ENCODE measurements at places on chromosomes 5 and 9.

- no peak for DNase-seq
Measured at GRCh38 chr5:172802567-172803176, 31.4 kb upstream of the ERGIC1 start.

- peak; percentile 63 for DNase-seq
Measured at GRCh38 chr5:177494346-177495195, 2.8 kb downstream of the PDLIM7 start.

- DNase-seq = no peak
Measured at GRCh38 chr9:70569070-70569772, 154.8 kb upstream of the KLF9 start.

DNA sequence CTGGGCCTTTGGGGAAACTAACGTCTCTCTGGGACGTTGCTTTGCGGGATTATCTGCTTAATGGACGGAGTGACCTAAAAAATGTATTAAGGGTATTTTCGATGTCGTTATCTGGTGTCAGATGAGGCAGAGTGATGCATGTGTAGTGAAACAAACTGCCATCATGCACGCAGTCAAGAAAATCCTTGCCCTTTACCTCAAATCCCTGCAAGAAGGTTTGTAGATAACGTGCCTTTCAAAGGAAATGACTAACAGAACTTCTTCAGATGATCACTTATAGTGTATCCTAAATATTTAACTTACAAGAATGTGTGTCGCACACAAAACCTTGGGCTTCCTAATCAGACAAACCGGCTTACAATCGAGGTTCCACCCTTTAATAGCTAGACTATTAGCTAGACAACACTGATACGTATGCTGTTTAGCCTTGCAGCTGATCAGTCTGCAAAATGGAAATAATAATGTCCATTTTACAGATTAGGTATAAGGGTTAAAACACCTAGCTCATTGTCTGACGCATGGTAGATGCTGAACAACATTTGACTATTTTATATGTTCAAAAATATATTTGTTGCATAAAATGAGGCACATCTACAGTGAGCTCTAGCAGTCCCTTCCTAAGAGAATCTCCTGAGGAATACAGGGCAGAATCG, 541 bp upstream of the TBCA start:
- DNase-seq = no peak

- DNase-seq = no peak
Measured at GRCh38 chr9:109856785-109857184, 76.8 kb downstream of the PALM2AKAP2 start.

GRCh38 chr9:83521011-83521410, 17.2 kb downstream of the FRMD3 start:
- DNase-seq = no peak

GRCh38 chr5:134175921-134176510, 734 bp downstream of the SKP1 start:
- DNase-seq = peak; percentile 42

DNA sequence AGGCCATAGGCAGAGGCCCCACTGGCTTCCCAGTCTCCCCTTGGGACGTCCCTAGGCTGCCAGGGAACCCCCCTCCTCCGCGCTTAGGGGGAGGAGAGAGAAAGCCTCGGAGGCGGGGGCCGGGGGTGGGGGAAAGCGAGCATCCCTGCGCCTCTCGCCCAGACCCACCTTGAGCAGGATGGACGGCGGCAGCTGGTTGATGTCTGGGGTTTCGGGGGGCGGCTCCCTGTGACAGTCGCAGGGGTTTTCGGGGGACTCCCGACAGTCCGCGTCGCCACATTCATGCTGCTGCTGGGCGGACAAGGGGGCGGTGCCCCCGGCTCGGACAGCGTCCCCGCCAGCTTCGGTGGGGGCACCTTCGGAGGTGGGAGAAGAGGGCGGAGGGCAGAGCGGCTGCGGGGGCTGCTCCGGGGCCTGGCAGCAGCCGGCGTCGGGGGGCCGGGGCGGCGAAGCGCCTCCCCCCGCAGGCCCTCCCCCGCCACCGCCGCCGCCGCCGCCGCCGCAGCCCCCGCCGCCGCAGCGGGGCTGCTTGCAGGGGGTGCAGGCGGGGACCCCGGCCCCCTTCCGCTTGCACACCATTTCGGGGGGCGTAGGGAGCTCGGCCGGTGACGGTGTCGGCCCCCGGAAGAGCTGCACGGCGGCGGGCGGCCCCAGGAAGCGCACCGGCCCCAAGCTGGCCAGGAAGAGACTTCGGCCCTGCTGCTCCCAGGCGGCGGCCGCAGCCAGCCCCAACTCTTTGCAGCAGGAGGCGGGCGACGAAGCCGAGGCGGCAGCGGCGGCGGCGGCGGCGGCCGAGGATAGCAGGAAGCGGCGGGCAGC, 1.2 kb downstream of the FBXL17 start:
- peak; percentile 28 for DNase-seq

- DNase-seq = no peak
Measured at GRCh38 chr5:173450188-173450587, 122.0 kb upstream of the STC2 start.

- no peak for DNase-seq
Measured at GRCh38 chr5:102313912-102314311, 17.8 kb upstream of the SLCO4C1 start.

DNA sequence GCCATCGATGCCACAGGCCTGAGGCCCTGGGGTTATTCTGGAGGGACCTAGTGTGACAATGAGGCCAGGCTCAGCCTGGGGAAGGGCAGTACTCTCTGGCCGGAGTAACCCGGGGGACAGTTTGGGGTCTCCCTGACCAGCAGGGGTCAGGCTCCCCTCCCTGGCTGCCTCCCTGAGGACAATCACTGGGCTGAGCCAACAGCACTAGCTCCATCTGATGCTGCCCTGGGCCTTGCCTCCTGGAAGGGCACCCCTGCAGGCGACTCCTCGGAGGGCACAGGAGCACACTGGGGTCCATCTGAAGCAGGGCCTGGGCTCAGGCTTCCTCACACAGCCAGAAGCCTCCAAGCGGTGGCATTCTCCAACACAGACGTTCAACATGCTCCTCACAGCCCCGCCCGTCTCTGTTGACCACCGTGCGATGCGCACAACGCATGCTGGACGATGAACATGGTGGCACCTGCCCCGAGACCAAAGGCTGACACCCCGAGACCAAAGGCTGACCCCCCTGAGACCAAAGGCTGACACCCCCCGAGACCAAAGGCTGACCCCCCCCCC, 68.3 kb downstream of the ADAMTS2 start:
- DNase-seq = no peak

DNA sequence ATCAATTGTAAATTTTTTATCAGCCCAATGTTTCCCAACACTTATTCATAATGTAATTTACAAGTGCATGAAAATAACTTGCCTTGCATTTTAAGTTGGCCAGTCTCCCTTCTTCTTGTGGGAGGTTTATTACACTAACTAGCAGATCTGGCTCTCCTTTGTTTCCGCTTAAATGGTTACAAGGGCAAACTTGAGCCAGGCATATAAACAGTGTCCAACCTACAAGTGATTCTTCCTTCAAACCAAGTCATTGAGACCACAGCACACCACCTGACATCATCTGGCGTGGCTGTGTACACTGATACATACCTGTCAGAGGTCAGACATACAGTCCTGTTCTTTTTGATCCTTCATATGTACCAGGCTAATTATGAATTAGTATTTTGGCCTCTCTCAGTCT, 80.1 kb downstream of the ALDH1A1 start:
- DNase-seq = no peak

- DNase-seq = no peak
Measured at GRCh38 chr5:148816782-148817181, 9.6 kb upstream of the ADRB2 start.

DNA sequence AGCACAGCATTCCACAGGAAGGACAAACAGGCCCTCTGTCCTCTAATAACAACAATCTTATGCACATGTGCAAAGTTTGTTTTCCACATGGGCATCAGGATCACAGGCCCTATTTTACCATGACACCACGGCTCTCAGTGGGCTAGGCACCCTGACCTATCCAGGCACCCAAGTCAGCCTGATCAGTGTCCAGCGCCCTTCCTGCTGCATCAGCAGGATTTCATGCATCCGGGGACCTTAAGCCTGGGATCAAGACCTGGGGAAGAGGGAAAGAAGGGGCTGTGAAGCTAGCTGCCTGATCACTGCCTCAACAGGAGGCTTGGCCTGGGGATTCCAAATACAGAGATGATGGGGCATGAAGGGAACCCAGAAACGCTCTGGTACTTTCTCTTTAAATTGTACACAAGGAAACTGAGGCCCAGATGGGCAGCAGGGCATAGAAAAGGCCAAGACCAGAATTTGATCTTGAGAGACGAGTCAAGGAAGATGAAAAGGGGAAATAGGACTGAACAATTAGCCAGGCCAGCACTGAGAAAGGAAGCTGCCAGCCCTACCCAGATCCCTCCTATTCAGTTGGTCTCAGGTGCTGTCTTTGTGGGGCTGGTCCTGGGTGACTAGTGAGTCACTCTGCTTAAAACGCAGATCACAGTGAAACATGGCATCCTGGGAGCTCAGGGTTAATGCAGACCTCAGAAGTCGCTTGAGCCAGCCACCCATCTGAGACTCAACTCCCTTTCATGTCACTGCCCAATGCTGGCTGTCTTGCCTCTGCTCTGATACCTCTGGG, 57.9 kb downstream of the SHB start:
- DNase-seq = peak; percentile 34

GRCh38 chr5:137022043-137022442, 477.1 kb downstream of the SPOCK1 start:
- no peak for DNase-seq

GRCh38 chr5:11468334-11469039, 435.8 kb downstream of the CTNND2 start:
- DNase-seq = no peak

GRCh38 chr5:133851521-133851920, 116.9 kb downstream of the C5orf15 start:
- no peak for DNase-seq

- DNase-seq = peak; percentile 10
Measured at GRCh38 chr5:35924950-35925722, 13.3 kb downstream of the CAPSL start.

- no peak for DNase-seq
Measured at GRCh38 chr9:80701061-80701460, 988.3 kb downstream of the TLE1 start.

DNA sequence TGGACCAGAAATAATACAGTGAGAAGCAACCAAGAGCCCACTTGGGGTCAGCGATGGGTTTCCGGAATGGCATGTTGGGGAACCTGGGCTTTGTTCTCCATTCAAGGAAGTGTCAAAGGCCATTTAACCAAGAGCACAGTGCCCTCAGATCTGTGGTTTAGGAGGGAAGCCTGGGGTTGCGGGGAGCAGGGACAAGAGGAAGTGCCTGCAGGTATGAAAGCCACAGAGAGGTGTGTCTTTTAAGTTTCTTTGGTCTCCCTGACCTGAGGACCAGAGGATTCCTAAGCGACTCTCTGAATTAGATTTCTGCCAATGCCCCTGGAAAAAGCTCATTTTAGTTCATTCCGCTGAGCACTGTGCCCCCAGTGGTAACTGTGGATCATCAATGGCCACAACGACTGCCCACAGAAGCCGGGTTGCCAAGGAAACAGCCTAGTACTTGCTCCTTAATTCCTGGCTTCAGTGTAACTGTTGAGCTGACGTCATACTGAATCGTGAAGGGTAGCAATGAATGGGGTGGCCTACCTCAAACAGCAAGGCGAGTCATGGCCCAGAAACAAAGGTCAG, 107.3 kb upstream of the SPIN1 start:
- DNase-seq = peak; percentile 9

DNA sequence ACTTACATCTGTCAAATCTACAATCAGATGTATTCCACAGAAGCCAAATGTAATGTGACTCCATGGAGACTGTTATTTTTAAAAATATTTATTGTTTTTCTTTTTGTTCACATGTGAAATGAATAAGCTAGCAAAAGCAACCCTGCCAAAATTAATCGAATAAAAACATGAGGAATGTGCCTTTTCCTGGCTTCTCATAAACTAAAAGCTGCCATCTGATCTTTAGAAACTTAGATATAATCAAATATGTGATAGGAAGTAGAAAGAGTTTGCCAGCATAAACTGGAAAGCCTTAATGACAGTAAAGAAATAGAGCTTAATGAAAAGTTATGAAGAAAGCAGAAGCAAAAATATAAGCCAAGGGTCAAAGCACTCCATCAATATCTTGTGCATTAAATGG, 1724.7 kb upstream of the WWC1 start:
- DNase-seq = no peak

All from RPMI8226 (cell line).